ENCODE measurements at places on chromosomes 3 and 15.
A peak's percentile ranks its signal among the peaks of the same experiment; 100 is the strongest.

DNA sequence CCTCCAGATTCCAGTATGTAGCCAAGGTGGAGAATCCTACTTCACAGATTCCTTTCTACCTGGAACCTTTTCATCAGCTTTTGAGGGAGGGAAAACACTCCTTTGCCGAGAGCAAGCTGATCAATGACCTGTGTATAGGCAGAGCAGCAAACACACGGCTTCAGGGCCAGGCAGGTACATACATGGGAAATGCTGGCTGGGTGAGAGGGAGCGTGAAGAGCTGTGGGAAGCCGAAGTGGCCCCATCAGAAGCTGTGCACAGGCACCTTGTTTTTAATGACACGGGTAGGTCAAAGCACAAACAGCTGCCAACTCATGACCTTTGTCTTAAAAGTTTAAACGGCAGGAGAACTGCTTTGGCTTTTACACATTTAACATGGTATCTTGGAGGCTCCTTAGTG lies 25.3 kb downstream of the STARD5 start:
- DNase-seq, result no peak

DNA sequence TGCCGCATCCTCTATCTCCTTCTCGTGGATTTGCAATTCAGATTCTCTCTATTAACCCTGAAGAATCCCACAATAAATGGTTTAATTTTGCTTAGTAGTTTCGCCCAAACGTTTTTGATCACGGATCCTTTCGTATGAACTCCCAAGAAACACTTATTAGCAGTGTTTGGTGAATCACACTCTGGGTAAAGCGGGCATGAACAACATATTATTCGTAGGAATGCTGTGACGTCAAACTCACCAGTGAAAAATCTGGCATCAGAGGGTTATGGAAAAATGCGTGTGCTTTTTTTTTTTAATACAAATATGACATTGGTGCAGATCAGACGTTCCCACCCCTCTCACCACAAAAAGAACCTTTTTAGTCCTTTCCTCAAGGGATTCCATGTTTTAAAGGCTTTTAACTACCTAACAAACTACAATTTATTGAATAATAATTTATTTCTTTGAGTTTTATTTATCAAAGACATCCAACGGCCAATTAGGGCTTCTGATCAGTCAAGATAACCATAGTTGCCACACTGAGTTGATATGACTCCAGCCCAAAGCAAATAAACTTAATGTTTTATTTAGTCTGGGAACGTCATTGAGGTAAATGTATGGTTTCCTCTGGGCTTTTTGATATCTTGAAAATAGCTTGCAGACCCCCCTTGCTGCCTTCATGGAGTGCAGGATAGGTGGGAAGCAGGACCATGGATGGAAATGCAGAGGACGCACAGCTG lies 45.5 kb upstream of the CGNL1 start:
- DNase-seq, result peak; percentile 27

DNA sequence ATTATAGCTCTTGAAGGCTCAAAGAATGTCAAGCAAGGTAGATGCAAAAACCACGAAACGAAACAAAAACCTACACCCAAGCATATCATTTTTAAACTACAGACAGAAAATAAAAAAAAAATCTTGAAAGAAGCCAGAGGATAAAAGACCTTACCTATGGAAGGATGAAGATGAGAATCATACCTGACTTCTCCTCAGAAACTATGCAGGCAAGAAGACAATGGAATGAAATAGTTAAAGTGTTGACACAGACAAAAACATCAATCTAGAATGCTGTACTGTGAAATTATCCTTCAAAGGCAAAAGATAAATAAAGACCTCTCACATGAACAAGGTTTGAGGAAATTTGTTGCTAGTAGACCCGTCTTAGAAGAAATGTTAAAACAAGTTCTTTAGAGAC lies 372.0 kb downstream of the ZIC4 start:
- DNase-seq, result no peak

- DNase-seq, result peak; percentile 93
Observed at GRCh38 chr3:27681249-27681748, 40.8 kb downstream of the EOMES start.

DNA sequence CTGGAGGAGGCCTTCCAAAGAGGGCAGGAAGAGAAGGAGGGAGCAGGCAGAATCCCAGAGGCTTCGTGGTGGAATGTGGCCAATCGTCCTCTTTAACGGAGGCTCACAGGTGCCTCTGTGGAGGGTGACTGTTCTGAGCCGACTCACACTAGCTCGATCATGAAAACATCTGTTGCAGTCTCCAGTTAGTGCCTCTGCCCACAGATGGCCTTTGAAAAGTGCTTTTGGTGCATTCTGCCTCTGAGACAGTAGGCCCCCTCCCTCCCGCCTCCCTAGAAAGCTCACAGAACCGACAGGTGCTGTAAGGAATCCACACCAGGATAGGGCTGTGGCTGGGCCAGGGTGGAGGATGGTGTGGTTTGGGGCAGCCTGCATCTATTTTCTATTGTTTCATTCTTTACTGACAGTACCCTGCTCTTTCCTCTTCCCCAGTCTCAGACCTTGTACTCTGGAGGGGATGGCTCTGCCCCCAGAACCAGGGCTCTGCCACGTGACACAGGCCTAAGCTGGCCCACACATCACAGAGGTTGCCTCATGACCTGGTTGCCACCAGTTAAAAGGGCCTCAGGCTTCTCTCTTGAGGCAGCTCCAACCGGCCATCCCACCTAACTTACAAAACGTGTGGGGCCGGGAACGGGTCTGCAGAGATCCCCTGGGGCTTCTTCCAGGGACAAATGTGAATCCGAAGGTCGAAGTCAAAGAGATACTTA lies 27.2 kb upstream of the PIGZ start:
- no peak for DNase-seq

DNA sequence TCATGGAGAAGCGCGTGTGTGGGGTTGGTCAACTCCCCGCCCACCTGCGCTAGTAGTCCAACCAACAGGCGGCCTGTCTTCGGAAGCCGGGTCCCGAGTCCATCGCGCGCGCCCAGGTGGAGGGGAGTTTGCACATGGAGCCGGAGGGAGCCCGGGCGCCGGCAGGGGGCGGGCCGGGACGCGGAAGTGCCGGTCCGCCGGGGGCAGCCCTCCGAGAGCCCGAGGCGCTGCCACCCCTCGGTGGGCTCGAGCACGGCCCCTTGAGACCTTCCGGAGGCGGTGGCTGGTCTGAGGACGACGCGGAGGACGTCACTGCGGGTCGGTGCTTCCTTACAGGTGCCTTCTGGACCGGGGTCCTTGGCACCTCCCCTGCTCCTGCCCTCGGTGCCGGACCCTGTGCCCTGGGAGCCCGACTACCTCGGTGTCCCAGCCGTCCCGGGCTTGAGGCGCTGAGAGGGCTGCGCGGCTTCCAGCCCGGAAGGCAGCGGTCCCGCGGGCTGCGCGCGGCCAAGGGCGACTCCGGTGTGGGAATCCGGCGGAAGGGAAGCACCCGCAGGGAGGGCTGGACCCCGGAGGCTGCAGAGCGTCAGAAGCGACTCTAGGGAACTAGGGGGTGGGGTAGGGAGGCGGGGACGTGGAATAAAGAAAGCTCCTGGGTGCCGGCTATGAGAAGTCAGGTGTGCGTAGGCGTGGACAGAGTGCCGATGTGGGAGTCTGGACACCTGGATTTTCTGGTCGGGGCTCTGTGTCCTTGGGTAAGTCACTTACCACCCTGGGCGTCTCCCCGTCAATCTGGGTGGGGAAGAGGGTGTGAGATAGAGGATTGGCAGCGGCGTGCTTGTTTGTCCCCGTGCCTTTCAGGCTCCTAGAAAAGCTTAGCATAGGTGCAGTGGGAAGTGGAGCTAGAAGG lies 212.3 kb downstream of the FGF12 start:
- DNase-seq, result no peak

- no peak for DNase-seq
Observed at GRCh38 chr15:20358066-20358778, 183.4 kb downstream of the GOLGA6L6 start.

GRCh38 chr15:47876986-47877385 lies 159.7 kb downstream of the SEMA6D start:
- DNase-seq, result no peak

- no peak for DNase-seq
Observed at GRCh38 chr3:167054926-167055325, 325.2 kb downstream of the ZBBX start.

DNA sequence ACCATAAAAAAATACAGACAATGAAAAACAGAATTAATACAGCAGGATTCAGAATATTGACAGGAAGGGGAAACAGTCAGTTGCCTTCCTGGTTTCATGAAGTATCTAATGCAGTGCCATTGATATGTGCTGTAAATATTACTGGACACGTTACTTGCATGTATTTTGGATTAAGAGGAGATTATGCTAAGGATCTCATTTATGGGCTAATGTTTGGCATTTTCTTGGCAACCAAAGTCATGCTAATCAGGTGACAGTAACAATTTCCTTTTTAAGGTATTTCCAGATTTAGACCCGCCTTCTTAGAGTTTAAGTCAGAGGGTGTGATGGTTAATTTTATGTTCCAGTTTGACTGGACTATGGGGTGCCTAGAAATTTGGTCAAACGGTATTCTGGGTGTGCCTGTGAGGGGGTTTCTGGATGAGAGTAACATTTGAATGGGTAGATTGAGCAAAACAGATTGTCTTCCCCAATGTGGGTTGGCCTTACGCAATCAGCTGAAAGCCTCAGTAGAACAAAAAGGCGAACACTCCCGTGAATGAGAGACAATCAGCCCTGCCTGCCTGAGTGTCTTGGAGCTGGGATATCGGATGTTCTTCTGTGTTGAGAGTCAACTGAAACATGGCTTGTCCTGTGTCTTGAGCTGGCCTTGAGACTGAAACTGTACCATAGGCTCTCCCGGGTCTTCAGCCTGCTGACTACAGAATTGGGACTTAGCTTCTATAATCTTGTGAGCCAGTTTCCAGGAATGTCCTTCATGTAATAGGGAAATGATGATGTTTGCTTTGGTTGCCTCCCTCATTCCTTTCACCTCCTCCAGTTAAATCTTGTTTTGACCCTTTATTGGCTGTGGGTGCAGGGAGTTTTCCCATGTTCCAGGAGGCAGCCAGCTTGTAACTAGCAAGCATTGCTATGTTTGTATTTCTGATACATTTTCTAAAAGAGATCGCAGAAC lies 10.5 kb downstream of the SQOR start:
- DNase-seq, result peak; percentile 86

GRCh38 chr3:184306341-184306972 lies 7.4 kb downstream of the PSMD2 start:
- no peak for DNase-seq

DNA sequence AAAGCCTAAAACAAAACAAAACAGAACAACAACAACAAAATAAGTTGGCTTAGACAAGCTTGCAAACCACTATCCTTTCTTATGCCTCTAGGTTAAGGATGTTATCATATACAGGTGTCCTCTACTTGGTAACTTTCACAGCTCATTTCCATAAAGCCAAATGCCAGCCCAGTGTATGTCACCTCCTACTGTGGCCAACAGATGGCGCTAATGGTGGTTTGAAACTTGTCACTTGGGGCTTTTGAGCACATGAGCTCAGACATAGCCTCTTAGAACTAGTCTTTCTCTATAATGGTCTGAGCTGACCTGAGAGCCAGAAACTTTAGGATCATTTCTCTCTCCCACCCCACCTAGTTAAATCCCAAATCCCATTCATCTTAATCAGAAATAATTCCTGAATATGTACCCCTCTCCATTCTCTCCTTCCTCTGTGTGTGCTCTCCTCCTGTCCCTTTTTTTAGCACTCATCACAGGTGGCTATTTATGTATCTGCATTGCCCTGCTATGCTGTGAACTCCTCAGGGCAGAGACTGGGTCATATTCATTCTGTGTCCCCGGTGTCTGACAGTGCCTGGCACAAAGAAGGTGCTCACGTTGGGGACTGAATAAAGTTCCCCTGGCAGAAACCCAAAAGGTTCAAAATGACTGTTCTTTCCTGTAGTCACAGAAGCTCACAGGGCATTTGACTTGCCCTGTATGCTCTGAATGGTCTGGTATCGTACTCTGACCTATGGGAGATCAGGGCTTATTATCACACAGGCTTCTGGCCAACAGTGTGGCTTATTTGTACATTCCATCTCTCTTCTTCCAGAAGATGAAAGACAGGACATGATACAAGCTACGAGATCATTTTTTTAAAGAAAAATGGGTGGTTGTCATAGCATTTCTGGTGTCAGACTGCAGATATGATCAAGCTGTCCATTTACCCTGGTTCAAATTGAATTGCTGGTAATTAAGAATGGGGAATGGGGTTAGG lies 319.3 kb upstream of the AZI2 start:
- peak; percentile 51 for DNase-seq

DNA sequence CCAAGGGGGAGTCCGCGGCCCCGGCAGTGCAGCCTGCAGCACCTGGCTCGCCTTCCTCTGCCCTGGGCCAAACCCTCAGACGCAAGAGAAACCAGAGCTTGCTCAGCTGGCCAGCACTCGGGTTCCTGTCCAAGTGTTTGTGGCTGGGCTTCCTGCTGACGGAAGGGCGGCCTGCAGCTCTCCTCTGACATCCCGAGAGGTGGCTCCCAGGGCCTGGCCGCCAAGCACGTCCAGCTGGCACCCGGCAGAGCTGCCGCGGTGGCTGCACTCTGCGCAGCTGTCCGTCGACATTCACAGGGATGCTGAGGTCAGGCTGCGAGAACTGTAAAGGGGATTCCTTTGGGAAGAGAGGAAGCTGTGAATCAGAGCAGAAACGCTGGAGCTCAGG lies 85.6 kb downstream of the CPN2 start:
- DNase-seq, result peak; percentile 48

DNA sequence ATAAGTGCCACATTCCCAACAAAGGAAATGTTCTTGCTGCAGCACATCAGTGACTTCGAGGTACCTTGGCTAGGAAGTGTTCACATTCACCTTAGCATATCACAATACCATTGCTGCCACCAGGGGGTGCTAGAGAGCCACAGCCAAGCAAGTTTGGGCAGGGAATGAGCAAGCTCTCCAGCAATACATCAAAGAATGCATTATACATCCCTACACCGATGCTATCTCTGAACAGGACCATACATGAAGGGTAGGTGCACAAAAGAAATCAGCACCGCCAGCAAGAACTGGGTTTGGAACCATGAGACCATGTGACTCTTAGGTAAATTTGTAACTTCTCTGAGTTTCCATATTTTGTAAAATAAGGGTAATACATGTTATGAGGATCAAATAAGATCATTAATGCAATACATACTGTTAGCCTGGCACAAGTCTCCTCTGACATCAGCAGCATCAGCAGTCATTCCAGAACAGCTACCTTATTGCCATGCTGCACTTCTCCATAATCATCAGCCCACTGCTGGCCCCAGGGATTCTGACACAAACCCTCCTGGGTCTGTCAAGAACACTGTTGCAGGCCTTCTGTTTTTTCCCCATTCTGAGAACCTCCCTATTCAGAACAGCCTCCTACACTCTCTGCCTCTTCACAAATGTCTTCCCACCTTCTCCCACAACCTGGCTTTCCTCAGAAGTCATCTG lies 37.5 kb downstream of the RYK start:
- peak; percentile 60 for DNase-seq

DNA sequence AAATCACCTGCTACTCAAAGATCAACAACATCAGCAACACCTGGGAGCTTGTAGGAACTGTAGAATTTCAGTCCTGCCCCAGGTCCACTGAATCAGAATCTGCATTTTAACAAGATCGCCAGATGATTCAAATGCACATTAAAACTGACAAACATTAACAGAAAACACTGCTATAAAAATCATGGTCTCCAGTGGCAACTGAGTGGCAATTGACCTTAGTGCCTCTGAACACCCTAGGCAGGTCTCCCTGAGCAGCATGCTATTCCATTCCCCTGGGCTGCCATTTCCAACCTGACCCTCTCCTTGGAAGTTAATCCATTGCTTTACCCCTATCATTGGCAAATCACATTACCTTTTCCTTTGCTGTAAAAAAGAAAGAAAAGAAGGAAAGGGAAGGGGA lies 23.0 kb upstream of the TOP2B start:
- no peak for DNase-seq
